ENCODE measurements at places on chromosomes 6 and 20.

- no peak for DNase-seq
Measured at GRCh38 chr20:46573234-46573633, 22.8 kb upstream of the OCSTAMP start.

DNA sequence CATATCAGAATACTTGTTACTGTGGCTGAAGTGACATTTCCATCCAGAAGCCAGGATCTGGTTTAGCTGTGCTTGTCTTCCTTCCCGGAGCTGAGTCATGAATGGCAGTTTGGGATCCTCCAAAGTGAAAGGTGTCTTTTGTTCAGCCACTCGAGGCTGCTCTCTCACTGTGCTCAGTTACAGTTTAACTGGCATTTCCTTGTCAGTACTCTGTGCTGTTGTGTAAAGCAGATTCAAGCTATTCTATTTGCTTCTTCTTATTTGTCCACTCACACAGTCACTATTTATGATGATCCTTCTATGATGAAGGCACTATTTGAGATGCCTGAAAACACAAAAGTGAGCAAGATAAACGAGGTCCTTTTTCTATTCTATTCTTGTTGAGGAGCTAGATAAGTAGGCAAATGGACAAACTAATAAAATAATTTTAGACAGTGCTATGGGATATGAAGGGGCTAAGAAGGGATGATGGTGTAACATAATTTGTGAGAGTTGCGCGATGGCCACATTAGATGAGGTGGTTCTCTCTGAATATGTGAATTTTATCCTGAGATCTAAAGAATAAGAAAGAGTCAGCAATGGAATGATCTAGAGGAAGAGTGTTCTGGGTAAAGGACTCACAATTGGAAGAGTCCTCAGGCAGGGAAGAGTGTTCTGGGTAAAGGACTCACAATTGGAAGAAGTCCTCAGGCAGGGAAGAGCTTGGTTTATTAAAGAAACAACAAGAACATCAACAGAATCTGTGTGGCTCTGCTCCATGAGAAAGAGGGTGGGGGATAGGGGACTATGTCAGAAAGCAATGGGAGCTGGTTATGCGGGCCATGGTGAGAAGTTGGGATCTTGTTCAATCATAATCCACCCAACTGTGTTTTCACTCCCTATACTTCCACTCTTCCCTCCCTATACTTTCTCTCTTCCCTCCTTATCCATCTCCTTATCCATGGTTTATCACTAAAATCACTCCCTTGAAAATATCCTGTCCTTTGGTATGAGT, 40.1 kb downstream of the CYP24A1 start:
- DNase-seq: no peak

DNA sequence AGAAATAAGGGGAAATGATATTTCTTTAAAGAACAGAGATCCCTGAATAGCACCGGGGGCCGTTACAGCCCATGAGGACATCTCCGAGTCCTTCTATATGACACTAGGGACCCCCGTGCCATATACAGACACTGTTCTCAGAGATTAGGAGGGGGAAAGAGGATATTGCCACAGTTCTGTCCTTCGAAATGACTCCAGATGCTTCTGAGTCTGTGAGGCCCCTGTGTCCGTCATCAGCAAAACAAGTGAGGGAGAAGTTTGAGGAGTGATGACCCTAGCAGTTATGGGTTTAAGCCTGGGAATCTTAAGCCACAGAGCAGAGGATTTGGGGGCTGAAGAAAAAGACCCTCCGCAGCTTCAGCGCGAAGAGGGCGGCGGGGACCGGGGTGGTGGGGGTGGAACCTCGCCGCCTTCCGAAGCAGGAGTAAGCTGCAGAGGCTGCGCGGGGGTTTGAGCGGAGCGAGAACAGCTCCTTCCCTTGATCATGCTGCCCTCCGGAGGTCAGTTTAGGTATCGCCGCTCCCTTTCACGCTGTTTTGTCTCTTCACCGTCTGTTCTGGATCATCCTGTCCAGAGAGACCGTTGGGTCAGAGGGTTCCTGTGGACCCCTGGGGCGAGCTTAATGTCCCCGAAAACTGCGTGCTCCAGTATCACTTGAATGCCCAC, 23.6 kb downstream of the VPS52 start:
- peak; percentile 91 for DNase-seq

- no peak for DNase-seq
Measured at GRCh38 chr6:131931063-131931750, 20.0 kb downstream of the CCN2 start.

GRCh38 chr20:38270869-38271605, 10.5 kb upstream of the KIAA1755 start:
- peak; percentile 90 for DNase-seq

DNA sequence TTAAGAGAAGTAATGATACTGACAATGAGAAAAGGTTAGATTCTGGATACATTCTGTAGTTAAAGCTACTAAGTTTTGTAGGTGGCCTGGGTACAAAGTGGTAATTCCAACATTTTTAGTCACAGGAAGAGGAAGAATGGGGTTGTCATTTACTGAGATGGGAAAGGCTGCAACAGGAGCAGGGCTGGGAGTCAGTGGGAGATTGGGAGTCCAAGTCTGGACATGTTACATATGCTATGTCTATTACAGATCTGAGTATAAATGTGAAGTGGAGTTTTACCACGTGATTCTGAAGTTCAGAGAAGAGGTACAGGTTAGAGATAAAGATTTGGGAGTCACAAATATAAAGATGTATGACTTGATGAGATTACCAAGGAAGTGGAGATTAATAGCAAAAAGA, 116.2 kb downstream of the RWDD2A start:
- DNase-seq: no peak

- DNase-seq: no peak
Measured at GRCh38 chr20:24743641-24744040, 205.4 kb upstream of the CST7 start.

- DNase-seq: no peak
Measured at GRCh38 chr20:61440548-61441055, 188.5 kb downstream of the CDH4 start.

DNA sequence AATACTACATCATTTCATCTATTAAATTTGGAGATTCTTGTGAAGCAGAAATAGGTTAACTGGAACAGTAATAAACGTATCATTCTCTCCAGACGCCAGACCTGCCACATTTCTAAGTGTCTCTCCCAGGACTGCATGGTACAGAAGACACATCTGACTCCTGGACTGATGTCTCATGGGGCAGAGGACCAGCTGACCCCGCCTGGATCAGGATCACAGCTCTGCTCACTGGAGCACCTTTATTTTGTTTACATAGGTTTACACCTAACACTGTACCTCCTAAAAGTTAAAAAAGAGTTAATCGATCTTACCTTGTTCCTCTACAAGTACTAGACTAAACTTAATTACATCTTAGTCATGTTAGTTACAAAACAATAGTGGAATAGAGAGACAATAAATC, 11.2 kb downstream of the OVOL2 start:
- DNase-seq: no peak

DNA sequence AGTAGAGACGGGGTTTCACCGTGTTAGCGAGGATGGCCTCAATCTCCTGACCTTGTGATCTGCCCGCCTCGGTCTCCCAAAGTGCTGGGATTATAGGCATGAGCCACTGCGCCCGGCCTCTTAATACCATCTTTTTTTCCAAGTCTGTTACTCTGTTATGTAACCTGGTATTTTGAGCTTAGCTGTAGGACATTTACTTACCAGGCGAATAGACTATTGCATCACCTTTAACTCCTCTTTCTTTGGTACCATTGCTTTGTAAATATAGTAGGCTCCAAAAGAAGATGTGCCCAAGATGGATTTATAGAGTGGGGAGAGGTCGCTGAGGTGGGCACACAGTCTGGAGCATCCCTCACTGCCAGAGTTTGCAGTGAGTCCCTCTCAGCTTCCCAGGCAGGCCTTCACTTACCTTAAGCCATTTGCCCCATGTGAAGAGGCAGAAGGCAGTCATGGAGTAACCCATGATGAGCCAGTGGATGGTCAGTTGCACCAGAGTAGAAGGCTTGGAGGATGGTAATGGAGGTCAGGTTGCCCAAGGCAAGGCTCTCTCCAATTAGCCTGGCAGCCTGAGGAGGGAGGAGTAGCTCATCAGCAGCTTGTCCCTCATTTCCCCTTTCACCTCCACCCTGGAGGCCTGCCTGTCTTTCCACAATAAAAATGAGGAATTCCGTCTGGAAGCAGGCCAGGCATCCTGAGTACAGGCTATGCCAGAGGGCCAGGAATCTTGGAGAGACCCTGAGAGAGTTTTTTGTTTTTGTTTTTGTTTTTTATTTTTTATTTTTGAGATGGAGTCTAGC, 9.7 kb downstream of the TIAM2 start:
- DNase-seq: no peak

GRCh38 chr6:36815962-36816735, 23.1 kb downstream of the CPNE5 start:
- DNase-seq: no peak

GRCh38 chr20:50220093-50220893, 29.7 kb downstream of the CEBPB start:
- peak; percentile 63 for DNase-seq

DNA sequence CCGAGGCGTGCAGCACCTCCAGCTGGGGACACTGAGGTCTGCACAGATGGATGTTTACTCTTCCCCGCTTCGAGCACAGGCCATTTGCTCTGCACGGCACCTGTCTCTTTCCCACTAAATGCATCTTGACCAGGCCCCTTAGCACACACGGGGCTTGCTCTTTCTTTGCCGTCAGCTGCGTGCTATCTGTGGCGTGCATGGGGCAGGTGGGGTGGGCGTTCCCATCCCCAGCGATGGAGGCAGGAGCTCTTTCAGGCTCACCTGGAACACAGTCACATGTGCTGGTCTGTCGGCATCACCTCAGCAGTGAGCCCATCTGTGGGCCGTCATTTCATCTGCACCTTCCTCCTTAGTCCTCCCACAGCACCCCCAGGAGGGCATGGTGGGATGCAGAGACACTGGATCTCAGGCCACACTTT, 35.1 kb downstream of the RBM38 start:
- no peak for DNase-seq

GRCh38 chr6:148272597-148272996, 70.0 kb upstream of the SASH1 start:
- DNase-seq: no peak

DNA sequence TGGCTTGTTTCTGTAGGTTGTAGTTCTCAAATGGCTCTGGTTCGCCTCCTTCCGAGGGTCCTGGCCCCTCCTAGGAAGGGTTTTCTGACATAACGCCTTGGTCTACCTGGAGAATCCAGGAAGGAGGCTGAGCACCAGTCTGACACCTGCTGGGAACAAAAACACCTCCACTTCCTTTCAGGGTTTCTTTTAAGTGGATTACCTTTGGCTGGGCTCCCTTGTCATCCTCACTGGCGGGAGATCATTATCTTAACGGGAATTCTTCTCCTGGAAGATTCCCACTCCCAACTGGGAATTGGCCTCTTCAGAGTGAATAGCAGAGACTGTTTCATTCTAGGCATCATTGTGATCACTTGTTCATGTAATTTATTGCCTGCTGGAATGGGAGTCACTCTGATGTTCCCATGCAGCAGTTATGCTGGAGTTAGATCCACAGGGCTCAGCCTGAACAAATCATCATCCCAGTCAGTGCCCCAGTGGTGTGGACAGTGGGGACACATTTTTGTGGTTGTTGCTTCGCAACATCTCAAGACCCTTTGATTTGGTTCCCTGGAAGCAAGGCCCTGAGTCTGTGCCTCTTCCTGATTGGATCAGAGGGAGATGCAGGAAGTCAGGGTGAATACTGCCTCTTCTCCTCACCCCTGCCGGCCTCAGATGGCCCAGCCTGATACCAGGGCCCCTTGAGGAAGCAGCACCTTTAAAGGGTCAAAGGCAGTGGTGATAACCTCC, 49.1 kb downstream of the LYRM2 start:
- no peak for DNase-seq

DNA sequence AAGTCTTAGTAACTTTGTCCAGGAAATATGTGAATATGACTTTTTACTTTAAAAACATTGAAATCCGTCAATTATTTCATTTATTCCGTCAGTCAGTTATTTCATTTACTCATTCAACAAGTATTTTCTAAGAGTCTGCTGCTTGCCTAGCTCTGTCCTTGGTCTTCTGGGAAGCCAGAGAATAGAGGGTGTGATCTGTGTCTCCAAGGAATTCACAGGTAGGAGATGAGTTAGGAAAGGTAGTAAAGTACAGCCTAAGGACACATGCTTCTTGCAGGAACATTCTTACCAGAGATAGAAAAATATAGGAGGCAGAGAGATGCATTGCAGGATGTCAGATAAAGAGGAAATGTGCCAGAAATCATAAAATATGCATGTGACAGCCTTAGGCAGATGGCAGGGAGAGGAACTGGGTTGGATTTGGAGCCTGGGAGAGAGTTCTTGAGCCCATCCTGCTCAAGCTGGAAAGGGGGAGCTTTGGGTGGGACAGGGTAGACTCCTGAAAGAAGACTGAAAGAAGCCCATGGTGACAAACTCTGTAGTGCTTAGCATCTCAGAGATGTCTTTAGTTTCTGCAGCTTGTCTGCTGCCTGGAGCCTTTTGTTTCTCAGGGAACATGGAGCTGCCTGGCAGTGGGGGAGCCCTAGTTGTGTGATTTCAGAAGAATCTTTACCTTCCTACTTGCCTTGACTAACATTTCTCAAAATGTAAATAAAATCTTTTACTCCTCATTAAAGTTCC, 3.5 kb downstream of the SH3BGRL2 start:
- no peak for DNase-seq

Data from suppressor macrophage treated with lipopolysaccharide for 4 hours (primary cell).